Dermis blood vessel endothelial cell (primary cell): ENCODE measurements at places on chromosomes 12 and 14. TPM values are rescaled to one million over a fixed set of nuclear protein-coding genes. Genes with fewer than 3 reads are reported as not detected.

Gene RNASE3
- not detected in 2 replicates for total RNA-seq

Gene MFAP5
- total RNA-seq: 0.19 and 0.85 TPM in 2 replicates

Gene LAG3
- total RNA-seq: under 0.01 and 0.05 TPM in 2 replicates

Gene IFI27L1
- 7.3 and 14.0 TPM in 2 replicates for total RNA-seq

Gene CPNE6
- total RNA-seq: not detected in 2 replicates

Gene ACOT4
- total RNA-seq: 0.34 and 1.3 TPM in 2 replicates

Gene CNTN1
- 0.05 and 0.17 TPM in 2 replicates for total RNA-seq

Gene NKX2-8
- total RNA-seq: not detected in 2 replicates

Gene ACAD10
- total RNA-seq: 8.0 and 8.7 TPM in 2 replicates
